ENCODE measurements at places on chromosomes 2 and 18.

DNA sequence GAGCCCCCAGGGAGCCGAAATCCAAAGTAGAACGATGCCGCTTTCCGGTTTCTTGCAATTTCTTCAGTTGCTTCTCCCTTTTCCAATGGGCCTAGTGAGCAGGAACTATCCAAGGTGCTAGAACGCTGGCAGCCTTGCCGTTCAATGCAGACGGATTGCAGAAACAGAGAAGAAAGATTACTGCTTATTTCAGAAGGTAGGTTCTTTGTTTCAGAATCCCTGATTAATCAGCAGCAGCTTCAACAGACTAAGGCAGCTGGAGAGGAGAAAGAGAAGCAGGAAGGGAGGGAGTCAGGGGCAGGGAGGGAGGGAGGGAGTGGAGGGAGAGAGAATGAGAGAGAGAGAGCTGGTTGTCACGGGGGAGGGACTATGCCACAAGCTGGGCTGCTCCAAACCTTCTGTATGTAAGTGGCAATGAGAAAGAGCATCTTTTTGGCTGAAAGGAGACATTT lies 576 bp downstream of the NYAP2 start:
- peak; percentile 13 for DNase-seq

- no peak for DNase-seq
Measured at GRCh38 chr2:237244976-237245646, 159.4 kb downstream of the COPS8 start.

- no peak for DNase-seq
Measured at GRCh38 chr18:80136679-80137078, 27.6 kb downstream of the ADNP2 start.

GRCh38 chr2:205714058-205714776 lies 31.9 kb downstream of the NRP2 start:
- no peak for DNase-seq

- DNase-seq = no peak
Measured at GRCh38 chr2:66872081-66872985, 437.4 kb downstream of the MEIS1 start.

GRCh38 chr18:58887613-58887963 lies 22.9 kb downstream of the ZNF532 start:
- DNase-seq = no peak

DNA sequence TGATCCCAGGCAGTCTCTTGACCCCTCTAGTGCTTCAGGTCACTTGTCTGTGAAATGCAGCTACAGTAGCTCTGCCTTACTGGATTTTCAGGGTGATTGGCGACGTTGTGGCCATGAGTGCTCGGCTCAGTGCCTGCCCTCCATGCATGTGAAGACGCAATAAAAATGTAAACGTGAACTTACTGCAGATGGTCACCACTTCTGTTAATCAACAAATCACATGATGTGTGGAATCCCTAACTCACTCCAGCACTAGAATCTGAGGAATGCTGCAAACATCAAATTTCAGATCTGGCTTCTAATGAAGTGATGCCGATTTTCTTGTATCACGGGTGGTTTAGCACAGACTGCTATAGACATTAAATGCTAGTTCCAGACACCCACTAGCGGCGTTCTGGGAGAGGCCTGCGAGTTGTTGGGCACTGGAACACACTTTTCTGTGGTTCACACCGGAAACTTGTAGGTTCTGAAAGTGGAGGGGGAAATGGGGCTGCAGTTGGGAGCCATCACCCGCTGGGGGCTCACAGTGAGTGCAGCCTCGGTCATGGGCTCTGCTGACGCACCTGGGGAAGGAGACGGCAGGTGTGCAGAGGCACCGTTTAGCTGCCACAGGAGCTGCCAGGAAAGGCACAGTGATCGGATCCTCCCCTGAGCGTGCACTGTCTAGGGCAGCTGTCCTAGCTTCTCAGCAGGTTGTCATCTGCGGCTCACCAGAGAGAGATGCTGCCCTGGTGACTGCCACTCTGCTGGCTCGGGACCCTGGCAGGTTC lies 6.5 kb downstream of the CNDP1 start:
- no peak for DNase-seq

- no peak for DNase-seq
Measured at GRCh38 chr18:3983351-3983969, 471.6 kb downstream of the DLGAP1 start.

DNA sequence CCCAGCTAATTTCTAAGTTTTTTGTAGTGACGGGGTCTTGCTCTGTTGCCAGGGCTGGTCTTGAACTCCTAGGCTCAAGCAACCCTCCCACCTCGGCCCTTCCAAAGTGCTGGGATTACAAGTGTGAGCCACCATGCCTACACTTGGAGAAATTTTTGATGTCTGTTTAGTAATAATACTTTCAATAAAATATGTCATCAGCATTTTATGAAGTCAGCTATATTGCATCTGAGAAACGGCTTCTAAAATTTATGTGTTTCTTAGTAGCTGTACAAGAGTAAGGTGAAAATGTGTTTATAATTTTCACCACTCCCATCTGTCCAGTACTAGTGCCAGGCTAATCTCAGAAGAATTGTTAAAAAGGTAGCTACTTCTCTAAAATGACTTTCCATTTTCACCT lies 46.8 kb downstream of the GULP1 start:
- no peak for DNase-seq

DNA sequence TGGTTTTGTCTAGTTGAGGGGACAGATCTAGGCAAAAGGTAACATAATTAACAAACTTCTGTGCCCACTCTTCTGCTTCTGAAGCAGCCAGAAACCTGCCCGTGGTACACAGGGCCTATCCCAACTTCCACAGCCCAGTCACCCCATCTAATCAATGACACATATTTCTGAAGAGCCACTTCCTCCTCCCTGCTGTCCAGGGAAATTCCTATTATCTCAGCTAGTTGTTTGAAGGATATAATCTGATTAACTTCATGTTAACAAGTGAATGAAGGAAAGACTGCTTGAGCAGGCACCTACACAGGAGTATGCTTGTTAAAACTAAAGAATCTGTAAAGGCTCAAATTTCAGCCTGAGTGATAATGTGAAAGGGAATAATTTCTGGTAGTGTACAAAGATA lies 61.4 kb downstream of the CCDC148 start:
- no peak for DNase-seq

DNA sequence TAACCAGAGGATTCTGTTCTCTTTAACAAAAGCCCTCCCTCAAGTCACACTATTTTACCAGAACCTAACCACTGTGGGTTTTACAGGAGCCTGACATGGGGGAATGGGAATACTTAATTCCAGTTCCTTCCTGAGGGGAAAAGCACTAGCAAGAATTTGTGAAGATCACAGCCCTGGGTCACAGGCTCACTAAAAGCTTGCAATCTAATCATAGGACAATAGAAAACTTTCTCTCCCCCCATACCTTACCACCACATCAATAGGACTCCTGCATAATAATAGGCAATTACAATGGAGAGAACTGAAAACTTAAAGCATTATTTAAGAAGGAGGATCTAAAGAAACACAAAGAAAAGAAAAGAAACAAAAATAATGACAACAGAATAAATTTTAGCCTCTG lies 225.8 kb upstream of the ZNF804A start:
- DNase-seq = no peak

DNA sequence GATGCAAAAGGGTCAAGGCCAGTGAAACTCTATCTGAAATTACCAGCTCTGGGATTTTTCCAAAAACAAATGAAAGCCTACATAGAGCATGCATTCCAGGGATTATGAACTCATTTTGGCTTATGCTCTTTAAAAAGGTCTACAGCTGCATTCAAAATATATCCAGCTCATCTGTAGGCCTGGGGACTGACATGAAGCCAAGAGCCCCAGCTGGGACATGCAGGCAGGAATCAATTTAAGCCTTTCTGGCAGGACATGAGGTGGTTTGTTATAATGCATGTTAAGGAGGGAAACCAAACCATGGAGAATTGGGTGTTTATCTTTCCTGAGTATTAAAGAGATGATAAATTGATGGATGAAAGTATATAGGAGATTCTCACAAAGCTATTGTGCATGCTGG lies 164.5 kb downstream of the RBM43 start:
- no peak for DNase-seq

- no peak for DNase-seq
Measured at GRCh38 chr2:224849264-224849663, 133.1 kb upstream of the CCDC195 start.

DNA sequence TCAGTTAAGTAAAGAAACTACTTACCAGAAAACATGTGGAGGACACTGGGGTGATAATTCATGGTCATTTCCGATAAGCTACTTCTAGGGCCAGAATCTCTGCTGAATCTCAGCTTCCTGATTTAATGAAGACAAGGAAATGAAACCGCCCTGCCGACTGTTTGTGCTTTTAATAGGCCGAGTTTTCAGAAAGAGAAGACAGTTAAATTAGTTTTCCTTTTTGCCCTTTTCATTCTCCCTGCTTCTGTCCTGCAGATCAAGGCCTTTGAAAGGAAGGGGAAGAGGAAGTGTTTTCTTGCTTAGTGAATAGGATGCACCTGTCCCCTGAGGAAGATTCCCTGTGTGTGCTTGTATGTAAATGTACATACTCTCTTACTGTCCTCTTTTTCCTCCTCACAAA lies 126.6 kb downstream of the SH3RF3 start:
- DNase-seq = no peak

DNA sequence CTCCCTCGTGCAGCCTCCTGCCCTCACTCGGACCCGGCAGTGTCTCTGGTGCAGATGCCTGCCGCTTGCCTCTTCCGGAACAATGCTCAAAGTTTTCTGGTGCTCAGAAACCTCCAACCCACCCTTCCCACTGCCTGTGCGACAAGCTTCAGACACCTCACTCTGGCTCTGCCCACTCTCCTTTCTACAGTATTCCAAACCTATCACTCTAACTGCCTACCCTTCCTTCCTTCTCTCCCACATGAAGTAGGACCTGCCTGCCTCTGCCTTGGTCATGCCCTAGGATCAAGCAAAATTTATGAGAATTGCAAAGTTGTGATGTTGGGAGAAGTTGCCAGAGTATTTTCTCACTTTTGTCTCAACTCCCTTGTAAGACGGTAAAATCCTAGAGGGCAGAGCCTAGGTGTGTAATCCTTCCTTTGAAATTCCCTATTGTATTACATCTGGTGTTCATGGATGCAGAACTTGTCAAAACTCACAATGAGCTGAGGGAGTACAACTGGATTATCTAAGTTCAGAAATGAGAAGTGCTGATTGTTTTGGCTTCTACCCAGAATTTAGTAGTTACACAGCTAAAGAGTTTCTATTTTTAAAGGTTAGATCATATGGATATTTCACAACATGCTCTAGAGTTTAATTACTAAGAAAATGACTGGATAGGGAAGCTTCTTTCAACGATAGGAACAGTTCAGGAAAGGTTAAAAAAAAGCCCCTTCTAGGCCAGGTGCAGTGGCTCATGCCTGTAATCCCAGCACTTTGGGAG lies 7.2 kb downstream of the NPC1 start:
- DNase-seq = no peak

GRCh38 chr2:22247466-22247865 lies 1123.7 kb downstream of the TDRD15 start:
- no peak for DNase-seq

DNA sequence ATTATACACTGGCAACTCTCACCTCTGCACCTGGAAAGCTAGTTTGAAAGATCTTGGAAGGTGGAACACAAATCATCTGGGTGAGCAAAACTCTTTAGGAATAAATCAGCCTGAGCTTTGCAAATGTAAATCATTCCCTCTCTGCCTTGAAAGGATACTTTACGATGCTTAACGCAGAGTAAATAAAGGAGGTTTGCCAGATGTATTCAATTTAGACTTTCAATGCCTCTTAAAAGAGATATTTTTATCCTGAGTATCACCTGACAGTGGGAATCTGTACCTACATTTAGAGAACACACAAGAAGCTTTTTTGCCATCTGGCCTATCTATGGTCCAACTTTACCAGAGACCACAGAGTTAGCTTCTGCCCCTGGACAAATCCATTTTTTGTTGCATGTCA lies 983.2 kb upstream of the CDH2 start:
- no peak for DNase-seq

DNA sequence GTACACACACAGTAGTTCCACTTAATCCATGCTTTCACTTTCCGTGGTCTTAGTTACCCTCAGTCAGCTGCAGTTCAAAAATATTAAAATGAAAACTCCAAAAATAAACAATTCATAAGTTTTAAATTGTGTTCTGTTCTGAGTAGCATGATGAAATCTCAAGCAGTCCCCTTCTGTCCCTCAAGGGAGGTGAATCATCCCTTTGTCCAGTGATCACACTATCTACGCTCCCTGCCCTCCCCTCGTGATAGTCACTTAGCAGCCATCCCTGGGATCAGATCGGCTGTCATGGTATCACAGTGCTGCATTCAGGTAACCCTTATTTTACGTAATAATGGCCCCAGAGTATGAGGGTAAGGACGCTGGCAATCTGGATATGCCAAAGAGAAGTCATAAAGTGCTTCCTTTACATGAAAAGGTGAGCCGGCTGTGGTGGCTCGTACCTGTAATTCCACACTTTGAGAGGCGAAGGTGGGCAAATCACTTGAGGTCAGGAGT lies 5.8 kb upstream of the RTN4 start:
- no peak for DNase-seq

DNA sequence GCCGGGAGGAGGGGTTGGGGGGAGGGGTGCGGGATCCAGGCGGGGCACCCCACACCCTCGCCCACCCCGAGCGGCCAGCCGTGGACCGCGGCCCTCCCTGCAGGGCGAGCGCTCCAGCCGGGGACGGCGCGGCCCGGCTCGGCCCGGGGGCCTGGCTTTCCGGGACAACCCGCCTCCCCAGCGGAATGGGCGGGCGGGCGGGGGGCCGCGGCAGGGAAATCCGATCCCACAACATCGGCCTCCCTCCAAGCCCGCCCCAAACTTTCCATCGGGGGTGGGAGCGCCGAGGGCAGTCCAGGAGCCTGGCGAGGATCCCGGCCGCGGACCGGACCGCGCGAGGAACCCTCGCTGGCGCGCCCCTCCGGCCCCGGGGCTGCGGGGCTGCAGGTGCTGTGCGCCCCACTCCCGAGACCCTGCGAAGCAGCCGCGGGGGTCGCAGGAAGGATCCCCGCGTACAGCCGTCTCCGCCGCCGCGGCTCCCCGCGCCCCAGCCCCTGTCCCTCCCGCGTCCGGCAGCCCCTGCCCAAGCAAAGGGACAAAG lies 529 bp downstream of the SEMA4C start:
- DNase-seq = no peak

DNA sequence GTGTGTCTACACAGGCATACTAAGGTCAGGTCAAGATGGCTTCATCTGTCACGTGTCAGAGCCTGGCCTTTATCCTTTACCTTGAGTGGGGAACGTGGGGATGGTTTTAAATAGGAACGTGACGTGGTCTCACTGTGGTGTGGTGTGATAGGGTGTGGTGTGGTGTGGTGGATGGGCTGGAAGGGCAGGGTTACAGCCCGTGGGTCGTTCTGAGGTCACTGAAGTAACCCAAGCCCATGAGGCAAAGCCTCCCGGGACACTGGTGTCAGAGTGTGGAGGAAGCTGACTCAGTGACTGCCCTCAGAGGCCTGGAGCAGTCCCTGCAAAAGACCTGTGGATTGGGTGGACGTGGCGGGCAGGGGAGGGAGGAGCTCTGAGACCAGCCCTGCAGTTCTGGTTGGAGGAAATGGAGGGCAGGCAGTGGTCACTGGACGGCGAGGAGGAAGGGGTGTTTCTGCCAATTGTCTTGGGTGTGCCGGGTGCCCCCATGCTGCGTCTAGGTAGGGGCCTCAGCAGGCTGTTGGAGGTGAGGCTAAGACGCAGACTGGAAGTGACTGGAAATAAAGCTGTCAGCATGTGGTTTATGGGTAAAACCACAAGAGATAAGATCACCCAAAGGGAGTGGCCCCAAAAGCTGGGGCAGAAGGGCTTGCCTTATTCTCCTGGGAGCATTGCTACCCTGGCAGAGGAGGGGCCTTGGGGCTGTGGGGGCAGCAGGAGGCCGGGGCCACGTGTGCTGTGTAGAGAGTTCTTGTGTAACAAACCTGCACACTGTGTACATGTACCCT lies 84.8 kb downstream of the SH3RF3 start:
- DNase-seq = peak; percentile 59

- no peak for DNase-seq
Measured at GRCh38 chr2:3683748-3684454, 19.5 kb upstream of the DCDC2C start.

Data from urinary bladder (tissue), 4 donors.